NCI-H460 (cell line): ENCODE measurements at places on chromosomes 16 and 17. TPM values are rescaled to one million over a fixed set of nuclear protein-coding genes. Genes with fewer than 3 reads are reported as not detected.

TPSB2 gene
- not detected in 2 replicates for total RNA-seq

CIAPIN1 gene
- total RNA-seq, result 107 and 112 TPM in 2 replicates

LRRC75A gene
- total RNA-seq, result 0.17 and 0.32 TPM in 2 replicates

TMEM219 gene
- total RNA-seq, result 67.8 and 68.5 TPM in 2 replicates

ADORA2B gene
- 10.0 and 10.6 TPM in 2 replicates for total RNA-seq

NAT9 gene
- total RNA-seq, result 27.9 and 33.8 TPM in 2 replicates

TBC1D3E gene
- not detected in 2 replicates for total RNA-seq

DNA sequence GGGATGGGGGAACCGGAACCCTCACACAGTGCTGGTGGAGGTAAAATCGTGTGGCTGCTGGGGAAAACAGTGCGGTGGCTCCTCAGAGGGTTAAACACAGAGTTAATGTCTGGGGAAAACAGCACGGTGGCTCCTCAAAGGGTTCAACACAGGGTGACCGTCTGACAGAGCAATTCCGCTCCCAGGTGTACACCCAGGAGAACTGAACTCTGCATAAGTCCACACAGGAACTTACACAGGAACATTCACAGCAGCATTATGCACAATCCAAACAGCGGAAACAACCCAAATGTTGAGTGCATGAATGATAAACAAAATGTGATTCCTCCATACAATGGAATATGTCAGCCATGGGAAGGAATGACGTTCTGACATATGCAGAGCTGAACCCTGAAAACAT, 51.4 kb downstream of the CCDC57 start:
- DNase-seq, result no peak

DNA sequence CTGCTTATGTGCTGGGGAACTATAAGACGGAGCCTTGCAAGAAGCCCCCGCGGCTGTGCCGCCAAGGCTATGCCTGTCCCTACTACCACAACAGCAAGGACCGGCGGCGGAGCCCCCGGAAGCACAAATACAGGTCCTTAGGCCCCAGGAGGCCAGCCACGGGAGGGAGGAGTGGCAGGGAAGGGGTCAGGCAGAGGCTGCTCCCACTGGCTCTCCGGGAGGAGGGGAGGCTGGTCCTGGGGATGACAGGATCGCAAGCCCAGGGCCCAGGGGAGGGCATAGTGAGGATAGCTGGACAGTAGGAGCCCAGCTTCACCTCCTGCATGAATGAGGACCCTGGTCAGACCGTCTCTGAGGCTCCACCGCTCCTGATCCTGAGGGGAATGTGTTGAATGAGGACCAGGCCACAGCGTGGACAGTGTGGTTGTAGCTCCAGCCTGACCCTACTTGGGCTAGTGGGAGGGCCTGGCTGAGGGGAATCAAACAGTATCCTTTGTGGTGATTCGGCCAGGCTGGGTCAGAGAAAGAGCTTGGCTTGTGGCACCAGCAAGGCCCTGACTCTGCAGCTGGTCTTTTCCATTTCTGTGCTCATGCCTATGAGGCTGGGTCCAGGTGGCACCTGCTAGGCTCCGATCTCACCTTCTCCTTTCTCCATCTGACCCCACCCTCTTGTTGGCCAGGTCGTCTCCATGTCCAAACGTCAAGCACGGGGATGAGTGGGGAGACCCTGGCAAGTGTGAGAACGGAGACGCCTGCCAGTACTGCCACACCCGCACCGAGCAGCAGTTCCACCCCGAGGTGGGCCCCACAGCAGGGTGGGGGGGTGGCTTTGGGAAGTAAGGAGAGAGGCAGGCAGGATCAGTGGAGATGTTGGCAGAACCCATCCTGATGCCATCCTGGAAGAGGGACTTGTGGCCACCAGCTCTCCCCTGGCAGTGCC, 28.7 kb downstream of the UNK start:
- no peak for DNase-seq

DNA sequence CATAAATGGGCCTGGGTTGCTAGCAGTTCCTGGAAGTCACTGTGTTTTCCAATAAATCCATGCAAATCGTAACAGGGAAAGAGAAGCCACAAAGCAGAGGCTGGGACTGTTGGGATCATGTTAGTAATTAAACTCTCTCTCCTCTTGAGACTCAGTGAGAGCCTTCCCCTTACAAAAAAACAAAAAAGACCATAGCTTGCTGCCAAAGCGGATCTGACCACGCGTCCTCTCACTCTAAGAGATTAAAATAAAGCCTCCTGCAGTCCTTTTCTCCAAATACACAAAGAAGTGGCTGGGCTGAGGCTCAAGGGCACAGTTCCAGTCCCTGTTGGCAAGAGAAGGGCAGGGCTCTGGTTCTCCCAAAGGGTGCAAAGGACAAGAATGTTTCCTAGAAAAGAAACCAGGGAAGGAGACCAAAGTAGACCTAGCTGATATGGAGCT, 38.5 kb downstream of the PIGL start:
- DNase-seq, result no peak

- no peak for DNase-seq
These were observed 148.8 kb downstream of the ENGASE start for GRCh38 chr17:79223471-79223870.

- no peak for DNase-seq
These were observed 21.3 kb downstream of the SLC7A5 start for GRCh38 chr16:87847785-87848675.

DNA sequence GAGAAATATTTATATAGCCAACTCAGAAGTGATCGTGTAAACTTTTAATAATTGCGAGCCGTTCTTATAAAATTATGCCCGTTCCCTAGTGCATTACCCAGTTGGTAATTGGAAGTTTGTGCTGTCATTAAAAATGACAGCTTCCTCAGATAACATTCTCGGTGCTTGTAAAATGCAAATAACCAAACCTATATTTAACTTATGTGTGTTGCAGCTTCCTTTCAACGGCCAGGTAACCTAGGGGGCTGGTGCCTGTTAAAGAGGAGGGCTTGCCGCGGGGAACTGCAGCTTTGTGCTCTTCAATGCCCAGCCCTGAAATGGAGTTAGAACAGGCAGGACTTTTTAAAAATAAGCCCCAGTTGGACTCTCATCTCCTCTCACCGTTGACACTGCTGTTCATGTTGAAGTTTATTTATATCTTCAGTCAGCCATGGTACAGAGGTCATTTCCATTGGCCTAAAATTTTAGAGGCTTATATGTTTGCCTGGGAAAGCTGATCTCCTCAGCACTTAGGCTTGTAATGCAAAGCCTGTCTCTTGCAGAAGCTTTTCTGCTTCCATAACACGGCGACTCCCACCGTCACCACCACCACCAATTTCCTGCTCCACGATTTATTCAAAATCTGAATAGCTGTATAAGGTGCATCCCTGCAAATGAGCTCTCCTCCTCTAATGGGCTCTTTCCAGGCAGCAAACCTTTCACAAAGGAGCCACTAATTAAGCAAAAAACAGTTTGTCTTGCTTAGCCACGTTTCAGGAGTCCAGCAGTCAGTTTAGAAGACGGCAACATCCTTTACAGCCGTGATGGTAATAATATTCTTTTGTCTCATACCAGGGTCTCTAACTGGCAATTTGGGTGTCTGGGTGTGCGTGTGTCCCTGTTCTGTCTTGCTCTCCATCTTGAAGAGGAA, 74.7 kb downstream of the RPA1 start:
- no peak for DNase-seq

DNA sequence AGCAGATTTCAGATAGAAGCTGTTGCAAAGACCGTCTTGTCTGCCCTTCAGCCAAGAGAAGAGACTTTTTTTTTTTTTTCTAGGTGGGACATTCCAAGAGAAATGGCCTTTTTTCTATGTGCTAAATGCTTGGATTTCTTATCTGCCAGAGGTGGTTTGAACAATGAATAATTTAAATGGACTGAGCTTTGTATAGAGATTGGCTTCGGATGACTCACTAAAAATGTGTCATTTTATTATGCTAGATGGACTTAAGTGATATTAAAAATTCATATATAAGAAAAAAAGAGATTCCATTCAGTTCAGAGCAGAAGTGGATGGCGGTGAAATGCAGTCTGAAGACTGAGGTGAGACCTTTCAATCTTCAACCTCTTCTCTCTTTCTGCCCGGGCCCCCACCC, 58.4 kb downstream of the MEAK7 start:
- DNase-seq, result no peak

GRCh38 chr17:81270279-81270678, 24.8 kb downstream of the SLC38A10 start:
- DNase-seq, result no peak

GRCh38 chr17:76547183-76547641, 7.4 kb downstream of the PRCD start:
- DNase-seq, result no peak

DNA sequence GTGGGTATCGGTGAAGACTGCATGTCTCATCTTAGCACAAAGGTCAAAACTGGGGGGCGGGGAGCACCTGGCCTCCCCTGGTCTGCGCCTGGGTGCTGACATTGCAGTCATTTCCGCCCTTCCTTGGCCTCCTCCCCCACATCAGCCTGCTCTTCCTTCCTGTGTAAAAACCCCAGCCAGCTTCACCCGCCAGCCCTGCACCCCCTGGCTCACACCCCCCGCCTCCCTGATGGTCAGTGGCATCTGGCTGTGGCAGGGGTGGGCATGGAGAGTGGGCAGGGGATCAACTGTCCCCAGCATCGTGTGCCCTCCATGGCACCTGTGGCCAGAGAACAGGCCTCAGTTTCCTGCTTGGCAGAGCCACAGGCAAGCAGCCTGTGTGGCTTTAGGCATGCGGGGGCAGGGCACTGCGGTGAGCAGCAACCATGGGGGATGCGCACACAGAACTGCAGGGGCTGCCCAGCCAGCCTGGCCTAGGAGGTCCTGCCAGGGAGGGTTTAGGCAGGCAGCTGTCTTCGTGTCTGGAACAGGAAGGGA, 26.5 kb upstream of the LASP1NB start:
- DNase-seq, result no peak

DNA sequence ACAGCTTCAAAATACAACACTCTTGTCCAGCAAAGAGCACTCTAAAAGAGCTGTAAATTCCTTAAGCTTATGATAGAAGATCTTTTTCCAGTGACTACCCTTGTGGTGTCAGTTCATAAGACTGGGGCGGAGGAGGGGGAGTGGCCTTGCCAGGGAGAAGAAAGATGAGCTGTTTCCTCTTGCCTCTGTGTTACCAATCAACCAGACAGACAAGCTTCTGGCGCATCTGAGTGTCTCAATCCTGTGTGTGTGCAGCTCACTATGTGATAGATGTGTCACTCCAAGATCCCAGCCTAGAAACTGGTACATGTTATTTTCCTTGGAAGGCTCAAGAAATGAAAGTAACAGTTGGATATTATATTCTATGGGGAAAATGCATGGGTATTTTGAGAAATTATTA, 167.4 kb upstream of the CACNG3 start:
- no peak for DNase-seq

GRCh38 chr17:53560953-53561352, 261.8 kb upstream of the KIF2B start:
- no peak for DNase-seq

GRCh38 chr17:2090210-2090641, 35.3 kb downstream of the HIC1 start:
- DNase-seq, result no peak

DNA sequence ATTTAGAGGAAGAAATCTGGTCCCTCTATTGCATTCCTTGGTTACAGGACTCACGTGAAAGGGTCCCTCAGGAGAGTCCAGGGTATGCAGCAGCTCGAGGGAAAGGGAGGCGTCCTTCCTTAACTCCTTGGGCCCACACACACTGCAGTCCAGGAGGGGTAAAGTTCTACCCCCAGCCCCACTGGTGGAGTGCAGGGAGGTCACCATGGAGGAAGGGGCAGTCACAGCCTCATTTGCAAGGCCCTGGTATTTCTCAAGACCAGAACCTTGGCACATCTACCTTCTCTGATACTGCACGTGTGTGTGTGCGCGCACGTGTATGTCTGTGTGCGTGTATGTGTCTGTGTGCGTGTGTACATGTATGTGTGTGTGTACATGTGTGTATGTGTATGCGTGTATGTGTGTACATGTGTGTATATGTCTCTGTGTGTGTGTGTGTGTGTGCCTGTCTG, 11.1 kb downstream of the HIC1 start:
- DNase-seq, result no peak

DNA sequence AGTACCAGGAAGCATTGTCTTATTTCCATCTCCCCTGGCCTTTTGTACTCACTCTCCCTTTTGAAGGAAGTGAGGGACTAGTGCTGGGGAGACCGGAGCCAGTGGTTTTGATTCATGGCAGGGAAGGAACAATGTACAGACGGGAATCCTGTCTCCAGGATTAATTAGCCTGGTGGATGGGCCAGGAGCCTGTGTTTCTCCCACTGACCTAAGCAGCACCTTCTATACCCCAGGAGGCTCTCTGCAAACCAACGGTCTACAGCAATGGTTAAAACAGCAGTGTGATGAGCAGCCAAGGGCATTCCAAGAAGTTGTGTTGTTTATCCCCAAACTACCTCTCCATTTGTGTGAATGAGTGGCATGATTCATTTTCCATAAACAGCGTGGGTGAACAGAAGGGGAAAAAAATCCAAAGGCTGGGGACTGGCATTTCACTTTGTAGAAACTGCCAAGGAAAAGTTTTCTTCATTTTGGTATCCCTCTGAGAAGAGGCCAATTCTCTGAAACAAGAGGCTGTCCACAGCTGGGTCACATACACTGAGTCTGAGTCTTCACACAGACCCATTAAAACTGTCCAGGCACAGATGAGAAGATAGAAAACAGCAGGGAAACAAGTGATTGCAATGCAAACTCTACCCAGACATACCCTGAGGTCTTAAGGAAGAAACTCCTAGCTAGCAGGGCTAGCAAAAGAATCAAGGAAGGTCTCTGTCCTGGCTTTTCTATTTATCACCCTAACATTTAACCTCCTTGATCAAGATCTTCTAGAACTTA, 18.1 kb downstream of the ANKFN1 start:
- DNase-seq, result no peak

- no peak for DNase-seq
These were observed 24.5 kb downstream of the CLUH start for GRCh38 chr17:2687074-2687418.

DNA sequence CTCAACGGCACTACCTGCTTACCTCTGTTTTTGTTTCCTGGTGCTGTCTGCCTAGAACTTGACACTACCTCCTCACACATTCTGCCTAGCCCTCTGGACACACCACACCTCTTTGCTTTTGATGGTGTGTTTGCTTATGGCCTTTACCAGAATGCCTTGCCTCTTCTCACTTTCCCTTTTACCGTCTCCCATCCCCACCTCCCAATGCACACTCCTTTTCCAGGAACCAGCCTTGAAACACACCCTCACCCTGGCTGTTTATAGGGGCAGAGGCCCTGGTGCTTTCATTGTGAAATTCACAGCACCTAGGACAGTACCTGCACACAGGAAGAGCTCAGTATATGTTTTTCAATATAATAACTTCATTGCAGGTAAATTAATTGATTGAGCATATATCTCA, 56.2 kb downstream of the MAP2K6 start:
- no peak for DNase-seq

DNA sequence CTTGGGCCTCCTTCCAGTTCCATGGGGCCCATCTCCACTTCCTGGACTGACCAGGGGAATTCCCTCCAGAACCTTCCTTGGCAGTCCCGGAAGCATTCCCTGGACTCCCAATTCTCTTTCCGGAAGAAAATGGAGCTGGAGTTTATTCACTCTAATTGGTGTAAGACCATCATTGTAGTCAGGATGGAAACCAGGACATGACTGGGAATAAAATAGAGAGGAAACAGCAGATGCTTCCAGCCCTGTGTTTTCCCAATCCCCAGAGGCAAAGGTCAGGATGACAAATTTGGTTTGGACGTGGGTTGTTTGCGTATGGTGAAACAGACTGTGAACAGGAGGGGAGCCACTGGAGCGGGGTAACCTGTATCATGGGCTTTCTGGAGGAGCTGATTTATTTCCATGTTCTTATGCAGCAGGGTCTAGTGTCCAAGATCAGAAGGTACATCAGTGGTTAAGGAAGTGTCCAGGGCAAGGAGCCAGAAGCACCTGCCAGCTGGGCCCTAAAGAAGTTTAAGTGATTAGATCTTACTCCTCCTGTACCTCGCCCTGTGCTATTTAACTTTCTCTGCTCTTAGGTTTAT, 8.5 kb upstream of the LONP2 start:
- no peak for DNase-seq

GRCh38 chr17:12349297-12349696, 316.4 kb upstream of the MYOCD start:
- DNase-seq, result no peak
